IPS-NIHi11 (cell line): ENCODE measurements at places on chromosomes 16 and 17.
A peak's percentile ranks its signal among the peaks of the same experiment; 100 is the strongest.

GRCh38 chr17:49572226-49572625 lies 3.4 kb upstream of the NXPH3 start:
- no peak for DNase-seq

- DNase-seq, result no peak
These were observed 72.9 kb upstream of the CLEC3A start for GRCh38 chr16:77949445-77949844.

- no peak for DNase-seq
These were observed 93.7 kb downstream of the TANGO6 start for GRCh38 chr16:68936736-68937631.

- DNase-seq, result no peak
These were observed 136.3 kb downstream of the GRIN2A start for GRCh38 chr16:10045947-10046346.

DNA sequence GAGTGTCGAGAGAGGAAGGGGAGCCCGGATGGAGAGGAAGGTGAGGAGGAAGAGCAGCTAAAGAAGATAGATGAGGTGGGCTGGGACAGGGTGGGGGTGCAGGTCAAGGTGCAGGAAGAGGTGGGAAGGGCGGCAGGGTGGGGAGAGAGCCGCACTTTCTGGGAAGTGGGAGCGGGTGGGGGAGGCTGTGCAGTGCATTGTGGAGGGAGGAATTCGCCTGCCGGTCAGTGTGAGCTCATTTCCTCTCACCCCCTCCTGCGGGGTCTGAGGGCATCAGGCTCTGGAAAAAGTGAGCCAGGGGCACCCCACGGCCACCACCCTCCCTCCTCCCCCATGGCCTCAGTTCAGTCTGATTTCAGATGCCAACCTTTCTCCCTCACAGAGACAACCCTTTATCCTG lies 2.5 kb upstream of the ARHGAP23 start:
- DNase-seq, result no peak

GRCh38 chr16:86466696-86467406 lies 43.5 kb upstream of the FOXF1 start:
- no peak for DNase-seq

- DNase-seq, result no peak
These were observed 18.4 kb downstream of the TOX3 start for GRCh38 chr16:52528393-52529065.

- DNase-seq, result no peak
These were observed 59.0 kb downstream of the ANKFY1 start for GRCh38 chr17:4204710-4205173.

GRCh38 chr16:27778926-27779570 lies 229.1 kb downstream of the KATNIP start:
- DNase-seq, result no peak

DNA sequence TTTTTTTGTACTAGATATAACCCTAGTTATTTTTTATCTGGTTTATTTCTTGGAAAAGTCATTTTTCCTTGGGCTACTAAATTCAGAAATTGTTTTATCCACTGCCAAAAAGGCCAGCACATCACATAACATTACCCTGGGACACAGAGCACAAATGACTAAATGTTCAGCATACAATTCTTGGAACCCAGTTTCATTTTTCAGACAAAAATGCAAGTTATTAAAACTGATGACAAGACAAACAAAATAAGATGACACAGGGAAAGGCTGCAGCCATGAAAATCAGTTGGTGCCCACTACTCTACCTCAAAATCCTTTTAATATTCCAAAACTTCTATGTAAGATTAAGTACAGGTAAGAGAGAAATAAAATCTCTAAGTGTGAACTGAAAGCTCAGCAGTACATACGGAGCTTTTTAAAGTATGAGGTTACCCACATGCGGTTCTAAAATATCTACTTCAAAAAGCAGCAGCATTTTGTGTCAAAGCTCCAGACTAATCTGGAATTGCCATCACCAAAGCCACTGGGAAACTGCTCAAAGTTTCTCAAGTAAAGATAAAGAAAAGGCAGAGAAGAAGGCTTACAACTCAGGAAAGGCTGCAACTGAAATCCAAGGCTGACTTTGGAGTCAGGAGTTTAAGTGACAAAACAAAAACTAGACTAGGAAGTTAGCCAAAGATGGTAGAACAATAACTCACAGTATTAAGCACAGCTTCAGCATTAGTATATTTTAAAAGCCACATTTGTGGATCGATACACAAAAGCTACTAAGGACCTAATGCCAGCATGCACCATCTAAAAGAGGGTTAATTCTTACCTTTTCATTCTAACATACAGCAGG lies 41.4 kb downstream of the AP1G1 start:
- DNase-seq, result no peak

DNA sequence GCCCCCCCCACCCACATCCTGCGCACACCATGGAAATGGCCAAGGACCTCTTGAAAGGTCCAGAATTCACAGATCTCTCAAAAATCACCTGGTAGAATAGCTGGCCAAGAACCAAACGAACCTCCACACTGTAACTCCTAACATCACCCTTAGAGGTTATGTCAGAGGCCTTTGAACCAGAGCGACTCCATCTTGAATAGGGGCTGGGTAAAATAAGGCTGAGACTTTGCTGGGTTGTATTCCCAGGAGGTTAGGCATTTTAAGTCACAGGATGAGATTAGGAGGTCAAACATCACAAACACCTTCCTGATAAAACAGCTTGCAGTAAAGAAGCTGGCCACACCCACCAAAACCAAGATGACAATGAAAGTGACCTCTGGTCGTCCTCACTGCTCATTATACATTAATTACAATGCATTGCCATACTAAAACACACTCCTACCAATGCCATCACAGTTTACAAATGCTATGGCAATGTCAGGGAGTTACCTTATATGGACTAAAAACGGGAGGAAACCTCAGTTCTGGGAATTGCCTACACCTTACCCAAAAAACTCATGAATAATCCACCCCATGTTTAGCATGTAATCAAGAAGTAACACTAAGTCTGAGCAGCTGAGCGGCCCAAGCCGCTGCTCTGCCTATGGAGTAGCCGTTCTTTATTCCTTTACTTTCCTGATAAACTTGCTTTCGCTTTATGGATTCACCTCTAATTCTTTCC lies 34.8 kb downstream of the SYCE1L start:
- DNase-seq, result no peak

DNA sequence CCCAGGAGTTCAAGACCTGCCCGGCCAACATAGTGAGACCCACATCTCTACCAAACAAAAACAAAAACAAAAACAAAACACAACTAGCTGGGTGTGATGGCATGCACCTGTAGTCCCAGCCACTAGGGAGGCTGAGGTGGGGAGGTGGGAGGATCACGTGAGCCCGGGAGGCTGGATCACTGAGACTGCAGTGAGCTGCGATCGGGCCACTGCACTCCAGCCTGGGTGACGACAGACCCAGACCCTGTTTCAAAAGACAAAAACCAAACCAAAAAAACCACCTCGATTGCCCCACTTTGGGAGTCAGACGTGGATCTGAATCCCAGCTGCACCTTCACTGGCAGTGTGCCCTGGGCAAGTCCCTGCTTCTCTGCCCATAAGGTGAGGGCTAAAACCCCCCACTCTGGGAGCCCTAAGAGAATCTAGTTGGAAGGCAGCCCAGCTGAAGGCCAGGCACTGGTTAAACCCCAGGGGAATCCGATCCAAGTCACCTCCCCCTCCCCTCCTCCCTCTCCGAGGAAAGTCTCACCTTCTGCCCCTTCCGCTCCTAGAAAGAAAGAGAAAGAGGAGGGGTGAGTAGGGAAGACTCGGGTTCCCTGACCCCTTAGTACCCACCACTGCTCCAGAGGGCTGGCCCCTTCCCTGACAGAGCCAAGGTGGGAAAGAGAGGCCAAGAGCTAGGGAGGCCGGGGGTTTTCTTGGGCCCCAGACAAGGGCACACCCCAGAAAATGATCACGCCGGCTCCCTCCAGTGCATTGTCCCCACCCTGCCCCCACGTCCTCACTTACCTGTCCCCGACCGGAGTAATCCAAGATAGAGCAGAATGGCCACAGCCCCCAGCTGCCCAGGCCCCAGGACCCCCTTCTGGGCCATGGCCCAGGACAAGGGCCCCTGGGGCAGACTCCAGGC lies 647 bp downstream of the PRSS8 start:
- DNase-seq, result peak; percentile 65

- no peak for DNase-seq
These were observed 12.5 kb upstream of the PYY start for GRCh38 chr17:43966276-43966675.
